ENCODE measurements at places on chromosomes 7 and 10. TPM values are rescaled to one million over a fixed set of nuclear protein-coding genes. Genes with fewer than 3 reads are reported as not detected.

PFKFB3 gene
- total RNA-seq: 56.1 TPM

SPAM1 gene
- total RNA-seq: not detected

FAM20C gene
- total RNA-seq: 62.5 TPM

MET gene
- total RNA-seq: 15.7 TPM

ANKRD22 gene
- total RNA-seq: not detected

PLCE1 gene
- total RNA-seq: 15.2 TPM

HECW1 gene
- total RNA-seq: not detected

DNA sequence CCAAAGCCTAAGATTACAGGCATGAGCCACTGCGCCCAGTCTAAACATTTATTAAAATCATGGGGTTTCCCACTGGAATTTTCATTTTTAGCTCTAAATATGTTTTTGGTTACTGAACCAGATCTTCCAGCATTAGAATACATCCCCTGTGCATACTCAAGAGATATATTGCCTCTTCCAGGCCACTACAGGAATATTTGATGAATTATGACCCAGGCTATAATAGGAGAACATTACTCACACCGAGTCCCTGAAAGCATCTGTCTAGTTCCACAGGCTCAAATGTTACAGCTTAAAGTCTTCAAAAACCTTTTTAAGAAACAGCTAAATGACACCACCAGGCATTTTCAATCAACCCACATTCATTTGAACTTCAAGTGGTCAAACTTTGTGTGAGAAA, 50.4 kb upstream of the GRM8 start:
- DNase-seq: no peak

GRCh38 chr7:21782996-21783395, 162.7 kb downstream of the CDCA7L start:
- no peak for DNase-seq

DNA sequence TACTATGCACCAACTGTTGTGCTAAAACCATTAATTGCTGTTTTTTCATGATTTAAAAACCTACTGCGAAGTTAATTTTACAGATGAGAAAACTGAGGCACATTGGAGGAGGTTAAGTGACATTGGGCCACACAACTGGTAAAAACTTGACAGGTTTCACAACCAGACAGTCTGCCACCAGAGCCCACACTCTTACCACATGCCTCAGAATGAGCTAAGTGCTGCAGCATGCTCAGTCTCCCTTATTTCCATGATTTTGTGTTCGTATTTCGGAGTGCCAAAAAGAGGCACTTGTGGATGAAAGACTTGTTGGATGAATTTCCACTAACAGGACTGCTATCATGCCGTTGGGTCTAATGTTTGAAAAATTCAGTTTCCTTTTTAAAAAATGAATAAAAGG, 77.4 kb downstream of the PCLO start:
- DNase-seq: no peak

- DNase-seq: no peak
Measured at GRCh38 chr7:116762971-116763370, 91.0 kb downstream of the MET start.

GRCh38 chr7:138204285-138204981, 128.2 kb downstream of the AKR1D1 start:
- no peak for DNase-seq

- peak; percentile 65 for DNase-seq
Measured at GRCh38 chr7:141158561-141158960, 84.7 kb downstream of the TMEM178B start.

DNA sequence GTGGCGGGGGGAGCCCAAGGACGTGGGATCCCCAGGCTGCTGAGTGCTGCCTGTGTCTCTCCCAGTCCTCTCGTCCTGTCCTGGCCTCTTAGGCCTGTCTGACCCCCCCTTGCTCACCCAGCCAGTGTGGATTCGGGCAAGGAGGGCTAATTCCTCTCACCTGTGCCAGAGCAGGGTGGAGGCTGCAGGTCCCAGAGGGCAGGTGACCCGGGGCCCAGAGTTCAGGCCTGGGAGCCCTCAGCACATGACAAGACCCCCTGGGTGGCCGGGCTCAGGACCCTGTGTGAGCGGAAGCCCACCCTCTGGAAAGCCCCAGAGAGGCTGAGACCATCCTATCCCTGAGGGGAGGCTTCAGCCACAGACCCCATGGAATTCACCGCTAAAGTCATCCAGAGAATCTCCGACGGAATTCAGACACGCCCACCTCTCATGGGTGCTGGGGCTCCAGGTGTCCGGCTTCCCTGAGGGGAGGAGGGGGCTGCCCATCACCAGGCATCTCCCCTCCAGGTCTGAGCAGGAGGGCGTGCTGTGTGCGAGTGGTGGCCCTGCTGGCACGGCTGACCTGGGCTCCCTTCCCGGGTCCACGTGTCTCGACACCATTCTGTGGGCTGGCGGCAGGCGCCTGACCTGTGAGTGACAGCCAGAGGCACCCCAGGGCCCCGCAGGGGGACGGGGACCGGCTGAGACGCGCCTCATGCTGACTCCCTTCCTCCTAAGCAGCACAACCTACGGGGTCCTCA, 5.0 kb downstream of the KNDC1 start:
- no peak for DNase-seq

DNA sequence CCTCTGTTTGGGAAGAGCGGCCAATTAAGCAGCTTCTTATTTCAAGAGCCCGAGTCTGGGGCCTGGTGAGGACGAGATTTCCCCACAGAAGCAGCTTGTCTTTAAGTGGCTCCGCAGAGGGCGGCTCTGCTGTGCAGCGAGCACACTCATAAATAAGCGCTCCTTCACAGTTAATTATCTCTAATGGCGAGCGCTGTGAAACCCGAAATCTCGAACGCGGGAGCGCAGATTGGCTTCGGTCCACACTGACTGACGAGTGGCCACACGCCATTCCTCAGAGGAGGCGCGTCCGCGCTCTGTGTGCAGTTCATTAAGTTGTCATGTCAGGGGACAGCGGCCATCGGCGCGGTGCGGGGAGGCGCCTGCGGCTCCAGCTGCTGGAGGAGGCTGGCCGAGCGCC, 560.9 kb downstream of the DNAJB6 start:
- DNase-seq: no peak

Data from left cardiac atrium (tissue), 4 donors.